ENCODE measurements at places on chromosomes 6 and 20. TPM values are rescaled to one million over a fixed set of nuclear protein-coding genes. Genes with fewer than 3 reads are reported as not detected.

The RGL2 gene
- 80.7 TPM for total RNA-seq

GRCh38 chr20:2276015-2276414 lies 19.8 kb upstream of the TGM3 start:
- peaks cover 5% of the 10 kb centered on the region for H3K4me1 ChIP-seq
- H3K27me3 ChIP-seq, result no peaks in the 10 kb centered on the region
- no peaks in the 10 kb centered on the region for H3K36me3 ChIP-seq

- H3K27me3 ChIP-seq, result no peaks in the 10 kb centered on the region
- no peak overlapping the region for H3K4me3 ChIP-seq
- no peak overlapping the region for H3K27ac ChIP-seq
- peaks cover 41% of the 10 kb centered on the region for H3K4me1 ChIP-seq
- no peaks in the 10 kb centered on the region for H3K36me3 ChIP-seq
- DNase-seq, result no peak
Measured at GRCh38 chr20:33675136-33675959, 1.1 kb upstream of the NECAB3 start.

GRCh38 chr6:36731622-36732310 lies 34.1 kb downstream of the RAB44 start:
- H3K27ac ChIP-seq, result no peak overlapping the region
- H3K4me3 ChIP-seq, result no peak overlapping the region
- H3K27me3 ChIP-seq, result no peaks in the 10 kb centered on the region

GRCh38 chr6:170164271-170164900 lies 126.5 kb downstream of the DLL1 start:
- H3K4me1 ChIP-seq, result peaks cover 22% of the 10 kb centered on the region
- H3K4me3 ChIP-seq, result no peak overlapping the region
- DNase-seq, result no peak
